ENCODE measurements at places on chromosomes 2 and 18.
A peak's percentile ranks its signal among the peaks of the same experiment; 100 is the strongest.

- DNase-seq: no peak
These were observed 38.4 kb downstream of the CYP26B1 start for GRCh38 chr2:72109291-72109690.

DNA sequence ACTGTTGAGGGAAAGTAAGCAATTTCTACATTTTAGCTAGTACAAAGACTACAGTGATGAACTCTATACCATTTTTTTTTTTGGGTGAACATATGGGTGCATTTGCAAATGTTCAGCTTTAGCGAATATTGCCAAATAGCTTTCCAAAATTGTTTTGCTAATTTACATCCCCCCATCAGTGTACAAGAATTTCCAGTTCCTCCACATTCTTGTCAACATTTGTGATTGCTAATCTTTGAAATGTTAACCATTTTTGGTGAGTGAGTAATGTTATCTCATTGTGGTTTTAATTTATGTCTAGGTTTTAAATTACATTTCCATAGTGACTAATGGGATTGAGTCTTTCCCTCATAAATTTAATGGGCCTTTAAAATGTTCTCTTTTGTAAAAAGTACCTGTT is 16.4 kb upstream of the CNRIP1 start:
- no peak for DNase-seq

DNA sequence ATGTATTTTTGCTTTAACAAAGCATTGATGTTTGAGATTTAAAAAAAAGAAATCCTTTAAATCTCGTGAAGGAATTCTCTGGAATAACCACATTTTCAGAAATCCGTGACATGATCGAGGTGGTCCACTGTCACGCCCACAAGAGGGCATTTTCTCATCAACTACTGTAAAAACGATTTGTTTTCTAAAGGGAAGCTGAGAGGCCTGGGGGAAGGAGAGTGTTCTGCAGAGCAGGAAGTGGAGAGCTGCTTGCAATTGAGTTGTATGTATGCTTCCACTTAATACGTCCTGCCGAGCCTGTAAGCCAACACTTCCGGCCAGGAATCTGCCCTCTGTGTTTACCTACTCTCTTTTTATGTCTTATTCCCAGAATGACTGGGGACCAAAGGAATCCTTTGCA is 19.4 kb downstream of the KLHL29 start:
- DNase-seq: no peak

DNA sequence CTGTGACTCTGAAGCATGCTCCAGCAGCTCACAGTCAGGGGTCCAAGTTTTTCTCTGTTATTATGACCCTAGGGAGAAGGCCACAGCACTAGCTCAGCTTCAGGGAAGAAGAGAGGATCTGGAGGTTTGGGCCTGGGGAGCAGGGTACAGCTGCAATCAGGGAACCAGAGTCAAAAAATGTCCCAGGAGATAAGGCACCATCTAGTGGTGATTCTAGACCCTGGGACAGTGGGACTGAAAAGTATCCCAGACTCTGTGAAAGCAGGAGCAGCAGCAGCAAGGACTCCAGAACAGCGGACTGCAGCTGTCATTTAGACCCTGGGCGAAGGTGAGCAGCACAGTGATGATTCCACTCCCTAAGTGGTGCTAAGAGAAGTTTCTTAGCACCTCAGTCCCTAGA is 278.4 kb upstream of the DDX18 start:
- no peak for DNase-seq

- no peak for DNase-seq
These were observed 87.2 kb downstream of the CTAGE1 start for GRCh38 chr18:22330508-22330907.

DNA sequence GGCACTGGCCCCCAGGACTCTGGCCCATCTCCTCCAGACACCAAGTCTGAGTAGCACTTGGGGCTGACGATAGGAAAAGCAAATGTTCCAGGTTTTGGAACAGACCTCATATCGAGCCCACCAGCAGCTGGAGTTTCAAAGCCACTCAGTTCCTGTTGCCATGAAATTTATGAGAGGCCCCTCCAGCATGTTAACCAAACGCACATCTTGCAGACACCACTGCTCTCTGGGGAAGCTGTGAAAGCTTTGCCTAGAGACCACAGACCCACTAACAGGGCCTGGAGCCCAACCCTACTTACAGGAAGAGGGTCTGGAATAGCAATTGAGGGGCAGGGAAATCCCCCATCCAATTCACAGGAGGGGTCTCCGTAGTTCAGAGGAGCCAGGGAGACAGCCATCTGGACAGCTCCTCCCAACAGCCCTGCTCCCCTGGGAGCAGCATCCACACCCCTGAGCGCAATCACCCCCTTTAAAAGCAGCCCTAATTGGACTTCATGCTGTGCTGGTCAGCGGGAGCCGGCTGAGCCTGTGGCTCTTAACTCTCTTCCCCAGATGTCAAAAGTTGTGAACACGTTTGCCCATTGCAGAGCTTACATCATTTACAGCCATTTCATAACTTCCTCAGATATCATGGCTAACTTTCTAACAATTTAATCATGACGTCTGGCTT is 81.3 kb downstream of the TGFA start:
- no peak for DNase-seq

DNA sequence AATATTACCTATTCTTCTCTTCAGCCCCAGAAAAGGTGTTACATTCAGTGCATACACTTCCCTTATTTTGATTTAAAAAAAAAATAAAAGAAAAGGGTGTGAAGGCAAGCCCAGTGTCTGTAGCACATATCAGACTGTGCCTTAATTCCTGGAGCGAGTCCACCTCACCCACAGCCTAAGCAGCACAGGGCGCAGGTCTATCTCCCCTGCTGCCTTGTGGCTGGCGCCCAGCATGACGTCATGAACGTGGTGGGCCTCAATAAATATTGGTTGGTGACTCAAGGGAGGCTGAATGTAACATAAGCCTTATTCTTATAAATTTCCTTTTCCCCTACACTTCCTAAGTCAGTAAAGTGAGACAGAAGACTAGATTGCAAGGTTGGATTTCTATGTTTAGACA is 26.4 kb downstream of the ST3GAL5 start:
- no peak for DNase-seq

DNA sequence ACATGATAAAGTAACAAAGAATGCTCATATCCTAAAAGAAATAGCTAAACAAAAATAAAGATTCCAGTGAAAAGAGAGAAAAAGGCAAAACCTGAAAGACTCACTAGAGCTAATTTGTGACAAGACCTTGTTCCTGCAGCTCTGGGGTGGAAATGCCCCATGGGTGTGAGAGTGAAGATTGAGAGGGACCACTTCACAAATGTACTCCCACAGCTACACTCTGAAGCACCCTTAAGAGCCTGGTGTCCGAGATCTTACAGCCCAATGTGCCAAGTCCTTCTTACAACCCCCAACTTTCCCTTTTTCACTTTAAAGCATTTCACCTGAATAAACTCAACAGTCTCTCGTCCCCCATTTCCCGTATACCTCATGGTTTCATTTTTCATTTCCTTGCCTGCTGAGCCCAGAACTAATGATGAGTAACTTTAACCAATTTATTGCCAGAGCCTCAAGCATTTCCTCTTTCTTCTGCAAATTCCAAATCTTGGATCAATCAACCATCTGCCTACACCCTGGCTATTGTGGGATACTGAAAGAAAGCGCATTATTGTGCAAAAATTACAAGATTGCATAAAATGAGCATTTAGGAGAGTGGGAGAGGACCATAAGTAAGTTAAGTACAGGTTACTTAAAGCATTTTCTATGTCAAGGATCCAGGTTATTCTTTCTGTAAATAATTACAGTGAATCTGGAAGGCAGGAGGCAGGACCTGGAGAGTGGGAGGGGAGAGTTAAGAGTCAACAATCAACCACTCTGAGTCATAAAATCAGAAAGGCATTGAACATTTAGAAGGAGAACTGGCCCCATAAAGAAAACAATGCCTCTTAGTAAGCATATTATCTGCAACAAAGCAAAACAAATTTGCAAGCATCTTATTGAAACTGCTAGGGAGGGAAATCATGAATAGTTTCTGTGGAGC is 804.4 kb upstream of the CELF4 start:
- no peak for DNase-seq

DNA sequence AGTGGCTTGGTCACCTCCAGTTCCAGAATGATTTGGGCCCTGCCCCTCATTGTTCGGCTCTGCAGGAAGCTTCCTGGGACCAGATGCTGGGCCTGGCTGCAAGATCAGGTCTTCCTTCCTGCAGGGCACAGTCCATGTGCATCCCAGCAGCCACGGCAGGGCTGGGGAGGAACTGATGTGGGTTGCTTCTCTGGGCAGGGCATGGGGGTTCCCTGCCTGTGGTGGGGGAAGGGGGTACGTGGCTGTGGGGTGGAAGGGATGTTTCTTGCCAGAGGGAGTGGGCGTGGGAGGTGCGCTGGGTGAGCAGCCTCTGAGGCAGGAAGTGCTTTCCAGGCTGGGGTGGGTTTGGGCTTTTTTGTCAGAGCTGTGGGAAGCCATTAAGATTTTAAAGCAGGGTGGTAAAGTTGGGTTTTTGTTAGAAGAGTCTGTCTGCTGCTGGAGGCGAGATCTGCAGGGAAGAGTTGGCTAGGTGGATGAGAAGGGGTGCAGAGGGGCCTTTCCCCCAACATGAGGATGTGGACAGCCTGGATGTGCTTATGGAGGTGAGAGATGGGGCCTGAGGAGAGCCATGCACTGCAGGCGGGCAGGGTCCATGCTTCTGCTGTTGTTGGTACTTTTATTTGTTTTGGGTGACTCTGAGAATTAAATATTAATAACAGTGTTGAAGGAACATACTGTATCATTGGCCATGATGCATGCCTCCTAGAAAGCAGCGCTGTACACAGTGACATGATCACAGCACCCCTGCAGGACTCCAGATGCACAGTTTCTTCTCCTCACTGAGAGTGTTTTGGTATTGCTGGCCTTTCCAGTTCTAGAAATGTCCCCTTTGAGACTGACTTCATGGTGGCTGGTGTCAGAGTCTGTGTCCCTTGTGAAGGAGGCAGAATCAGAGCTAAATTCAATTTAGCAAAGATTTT is 45.3 kb downstream of the DGKD start:
- peak; percentile 23 for DNase-seq

- DNase-seq: no peak
These were observed 13.9 kb downstream of the DYSF start for GRCh38 chr2:71467180-71467815.

DNA sequence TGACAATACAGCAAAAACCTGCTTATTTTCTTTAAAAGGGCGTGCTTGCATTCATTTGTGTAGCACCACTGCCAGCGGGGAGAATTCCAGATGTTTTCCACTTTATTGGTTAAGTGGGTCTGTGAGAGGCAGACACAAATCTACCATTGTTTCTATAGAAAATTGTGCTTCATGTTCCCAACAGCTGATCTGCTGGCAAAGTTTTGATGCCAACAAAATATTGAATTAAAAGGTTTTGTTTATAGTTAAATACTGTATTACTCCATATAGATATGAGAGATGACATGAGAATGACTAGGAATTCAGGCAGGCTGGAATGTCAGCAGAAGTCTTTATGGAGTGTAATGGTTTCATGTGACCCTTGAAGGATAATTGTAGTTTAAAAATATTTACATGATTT is 182.7 kb downstream of the MC4R start:
- DNase-seq: no peak

DNA sequence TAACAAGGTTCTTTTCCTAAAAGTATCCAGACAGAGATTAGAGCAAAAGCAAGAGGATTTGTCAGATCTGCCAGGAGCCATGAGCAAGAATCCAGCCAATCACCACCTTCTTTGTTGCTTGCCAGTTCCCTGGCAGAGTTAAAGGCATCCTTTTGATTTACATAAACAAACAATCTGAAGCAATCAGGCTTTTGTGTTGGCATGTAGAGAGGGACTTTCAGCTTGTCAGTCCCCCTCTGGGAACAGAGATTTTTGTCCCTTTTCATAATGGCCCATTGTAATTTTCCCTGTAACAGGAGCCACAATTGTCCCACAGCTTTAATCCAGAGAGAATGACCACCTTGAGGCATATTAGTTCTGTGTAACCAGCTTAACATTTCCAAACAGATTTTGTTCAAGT is at the start of gene ERMN:
Gene ERMN (minus strand): TSS at position 39 of the 400 bp plus-strand sequence. CDS start 182 bp downstream, outside the sequence.
- DNase-seq: no peak

DNA sequence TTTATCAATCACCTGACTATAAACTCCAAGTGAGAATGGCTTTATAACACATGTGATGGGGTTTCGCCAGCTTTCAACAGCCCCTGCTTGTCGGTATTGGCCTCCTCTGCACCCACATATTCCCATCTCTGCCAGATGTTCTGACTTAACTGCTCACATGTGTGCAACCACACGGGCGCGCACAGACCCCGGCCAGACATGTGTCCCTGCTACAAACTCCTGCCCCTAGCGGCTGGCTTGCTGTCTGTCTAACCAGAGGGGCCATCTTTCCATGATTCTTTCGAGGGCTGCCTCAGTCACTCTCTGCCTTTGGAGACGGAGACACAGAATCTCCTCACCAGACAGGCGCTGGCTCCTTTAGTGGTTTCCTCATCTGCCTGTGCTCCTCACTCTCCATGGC is 15.3 kb downstream of the STON1 start:
- DNase-seq: no peak

Measured in stimulated activated CD4-positive, alpha-beta T cell treated with anti-CD3 and anti-CD28 coated beads, Interleukin-1b, Interleukin-23, amount 100 ng/mL, for 24 hours (primary cell).